ENCODE measurements at places on chromosomes 4 and X. TPM values are rescaled to one million over a fixed set of nuclear protein-coding genes. Genes with fewer than 3 reads are reported as not detected.

DNA sequence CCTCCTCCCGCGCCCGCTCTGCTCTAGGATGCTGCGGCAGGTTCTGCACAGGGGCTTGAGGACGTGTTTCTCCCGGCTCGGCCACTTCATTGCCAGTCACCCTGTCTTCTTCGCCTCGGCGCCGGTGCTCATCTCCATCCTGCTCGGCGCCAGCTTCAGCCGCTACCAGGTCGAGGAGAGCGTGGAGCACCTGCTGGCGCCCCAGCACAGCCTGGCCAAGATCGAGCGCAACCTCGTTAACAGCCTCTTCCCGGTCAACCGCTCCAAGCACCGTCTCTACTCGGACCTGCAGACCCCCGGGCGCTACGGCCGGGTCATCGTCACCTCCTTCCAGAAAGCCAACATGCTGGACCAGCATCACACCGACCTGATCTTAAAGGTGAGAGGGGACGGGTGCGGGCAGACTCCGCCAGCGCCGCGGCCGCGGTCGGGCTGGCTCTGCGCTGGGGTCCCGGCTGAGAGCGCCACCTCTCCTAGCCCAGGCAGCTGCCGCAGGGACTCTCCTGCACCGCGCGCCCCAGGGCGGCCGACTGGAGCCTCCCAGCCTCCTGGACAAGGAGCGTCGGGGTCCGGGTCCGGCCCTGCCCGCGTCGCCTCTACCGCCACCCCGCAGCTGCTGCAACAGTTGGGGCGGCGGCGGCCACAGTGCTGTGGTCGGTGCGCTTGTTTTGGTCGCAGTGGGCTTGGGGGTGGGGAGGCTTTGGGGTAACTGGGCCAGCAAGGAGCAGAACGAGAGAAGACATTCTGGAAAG lies at the start of gene PTCHD1:
PTCHD1 (plus strand) TSS at position 2 of the 752 bp plus-strand sequence; CDS start at position 29, 27 bp downstream.
- DNase-seq = no peak

GRCh38 chr4:25797136-25797535 lies 65.7 kb downstream of the SEL1L3 start:
- no peak for DNase-seq

DNA sequence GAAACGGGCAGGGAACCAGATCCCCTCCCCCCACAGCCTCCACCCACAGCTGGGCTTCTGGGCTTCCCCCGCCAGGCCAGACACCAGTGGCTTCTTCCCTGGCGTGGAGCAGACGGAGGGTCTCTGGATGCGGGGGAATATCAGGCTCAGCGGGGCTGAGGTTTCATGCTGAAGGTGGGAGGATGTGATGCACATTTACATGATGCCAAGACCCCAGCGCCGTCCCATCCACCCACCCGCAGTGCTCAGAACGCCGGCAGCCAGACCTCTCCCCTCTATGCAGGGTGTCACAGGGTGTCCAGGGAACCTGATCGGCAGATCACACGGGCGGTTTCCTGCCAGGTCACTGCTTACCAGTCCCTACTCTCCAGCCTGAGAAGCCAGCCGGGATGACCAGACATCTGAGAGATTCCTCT lies 12.8 kb upstream of the TNIP2 start:
- no peak for DNase-seq

DNA sequence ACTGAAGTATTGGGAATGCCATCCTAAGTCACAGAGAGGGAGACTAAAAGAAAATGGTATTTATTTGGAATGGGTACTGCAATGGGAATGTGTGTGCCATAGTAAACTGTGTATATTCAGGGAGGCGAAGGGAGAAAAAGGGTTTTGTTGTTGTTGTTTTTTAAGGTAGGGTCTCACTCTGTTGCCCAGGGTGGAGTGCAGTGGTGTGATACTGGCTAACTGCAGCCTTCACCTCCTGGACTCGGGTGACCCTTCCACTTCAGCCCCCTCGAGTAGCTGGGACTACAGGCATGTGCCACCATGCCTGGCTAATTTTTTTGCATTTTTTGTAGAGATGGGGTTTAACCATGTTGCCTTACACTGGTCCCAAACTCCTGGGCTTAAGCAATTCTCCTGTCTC lies 4.3 kb upstream of the SLC10A3 start:
- no peak for DNase-seq

DNA sequence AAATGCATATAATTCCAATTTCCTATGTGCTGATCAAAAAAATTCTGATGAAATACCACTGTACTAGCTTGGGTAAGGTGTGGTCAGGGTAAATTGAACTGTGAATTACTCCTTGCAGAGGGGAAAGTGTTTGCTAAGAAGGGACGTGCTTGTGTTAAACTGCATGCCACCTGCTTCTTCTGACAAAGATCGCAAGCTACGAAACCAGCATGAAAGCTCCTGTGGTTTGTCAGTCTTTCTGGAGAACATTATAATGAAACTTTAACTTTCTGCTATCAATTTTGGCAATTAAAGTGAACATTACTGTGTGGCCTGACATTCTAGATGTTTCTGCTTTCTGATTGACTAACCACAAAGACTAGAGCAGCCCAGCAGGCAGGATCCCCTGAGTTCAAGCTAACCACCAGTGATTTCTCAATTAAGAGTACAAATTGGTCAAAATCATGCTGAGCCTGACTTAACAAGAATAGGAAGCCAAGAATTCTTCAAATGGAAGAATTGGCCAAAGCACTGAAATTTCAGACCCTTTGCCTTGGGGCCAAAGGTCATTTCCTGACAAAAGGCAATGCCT lies 239.0 kb downstream of the SLITRK2 start:
- no peak for DNase-seq

DNA sequence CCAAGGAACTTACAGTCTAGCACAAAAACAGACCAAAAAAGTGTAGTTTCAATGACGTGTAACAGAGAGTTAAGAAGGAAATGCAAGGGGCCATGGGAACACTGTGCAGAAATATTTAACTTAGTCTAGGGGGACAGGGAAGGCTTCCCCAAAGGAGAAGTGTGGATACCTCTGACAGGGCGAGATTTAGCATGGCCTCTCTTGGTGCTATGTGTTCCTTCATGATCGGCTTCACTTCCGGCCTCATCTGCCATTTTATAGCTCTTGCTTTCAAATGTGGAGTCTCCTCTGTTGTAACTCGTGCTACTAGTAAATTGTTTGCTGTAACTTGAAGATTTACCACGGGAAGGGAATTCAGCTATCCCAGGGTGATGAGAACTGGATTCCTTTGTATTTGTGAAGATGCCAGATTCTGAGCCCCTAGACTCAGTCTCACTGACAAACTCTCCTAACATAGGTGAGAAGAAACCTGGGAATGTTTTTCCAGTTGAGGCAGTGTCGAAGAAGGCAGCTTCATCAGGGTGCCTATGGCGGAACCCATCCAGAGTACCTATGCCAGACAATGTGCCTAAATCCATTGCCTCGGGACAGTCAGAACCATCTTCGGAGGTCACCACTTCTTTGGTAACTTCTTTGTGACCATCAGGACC lies 5.0 kb downstream of the FGA start:
- no peak for DNase-seq

DNA sequence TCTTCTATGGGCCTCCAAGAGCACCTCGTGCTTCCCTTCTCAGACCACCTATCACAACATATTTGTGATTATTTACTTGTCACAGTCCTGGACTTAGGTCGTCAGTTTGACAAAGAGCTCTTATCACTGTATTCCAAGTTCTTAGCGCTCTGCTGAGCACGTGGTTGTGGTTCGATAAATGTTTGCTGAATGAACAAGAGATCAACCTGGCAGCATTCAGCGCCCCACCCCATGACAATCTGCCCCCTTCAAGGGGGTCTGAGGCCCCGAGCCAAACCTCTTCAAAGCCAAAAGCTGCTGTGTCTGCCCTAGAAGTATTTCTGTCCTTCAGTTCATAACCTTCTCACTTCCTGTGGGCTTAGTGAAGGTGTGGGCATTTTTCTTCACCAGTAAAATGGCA lies 15.0 kb downstream of the RPS4X start:
- no peak for DNase-seq

GRCh38 chrX:39164212-39164611 lies 363.0 kb downstream of the MID1IP1 start:
- DNase-seq = no peak

DNA sequence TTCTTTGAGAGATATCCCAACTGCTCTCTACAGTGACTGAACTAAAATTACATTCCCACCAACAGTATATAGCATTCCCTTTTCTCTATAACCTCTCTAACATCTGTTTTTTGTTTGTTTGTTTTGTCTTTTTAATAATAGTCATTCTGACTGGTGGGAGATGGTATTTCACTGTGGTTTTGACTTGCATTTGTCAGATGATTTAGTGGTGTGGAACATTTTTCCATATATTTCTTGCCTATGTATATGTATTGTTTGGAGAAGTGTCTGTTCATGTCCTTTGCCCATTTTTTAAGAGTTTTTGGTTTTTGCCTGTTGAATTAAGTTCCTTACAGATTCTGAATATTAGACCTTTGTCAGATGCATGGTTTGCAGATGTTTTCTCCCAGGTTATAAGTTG lies 9.0 kb downstream of the USO1 start:
- no peak for DNase-seq

GRCh38 chrX:86210772-86211171 lies 62.5 kb downstream of the DACH2 start:
- DNase-seq = no peak

DNA sequence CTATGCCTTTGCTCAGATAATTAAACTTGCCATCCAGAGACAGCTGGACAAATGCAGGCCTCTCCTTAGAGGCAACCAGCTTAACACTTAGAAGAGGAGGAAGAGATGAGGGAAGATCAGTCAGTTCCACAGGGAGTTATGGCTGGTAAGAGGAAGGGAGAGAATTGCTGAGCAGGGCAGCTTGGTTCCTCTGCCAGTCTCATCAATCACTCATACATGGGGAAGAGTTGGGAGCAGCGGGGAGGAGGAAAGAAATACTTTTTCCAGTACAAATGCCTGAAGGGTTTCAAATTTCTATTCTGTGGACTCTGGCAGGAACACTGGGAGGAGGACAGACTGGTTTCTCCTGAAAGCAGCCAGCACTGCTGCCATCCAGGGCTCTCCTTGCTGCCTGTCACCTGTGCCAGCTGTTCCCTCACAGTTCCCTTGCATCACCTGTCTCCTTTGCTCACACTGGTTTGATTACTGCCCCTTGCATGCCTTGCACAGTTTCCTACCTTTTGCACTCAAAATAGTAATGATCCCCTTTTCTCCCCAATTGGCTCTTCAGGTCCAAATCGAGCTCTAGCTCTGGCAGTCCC lies 59.5 kb downstream of the PGRMC2 start:
- no peak for DNase-seq

The ADH1B gene
- polyA plus RNA-seq = 8.4 TPM

The MCUB gene
- 15.7 TPM for polyA plus RNA-seq

The GASK1B gene
- 55.2 TPM for polyA plus RNA-seq

The AMER1 gene
- 5.9 TPM for polyA plus RNA-seq

The SLC10A4 gene
- polyA plus RNA-seq = 0.71 TPM
